Stimulated activated CD8-positive, alpha-beta memory T cell treated with anti-CD3 and anti-CD28 coated beads, Interleukin-15, amount 100 ng/mL, for 1 hour (primary cell): ENCODE measurements at places on chromosomes 2 and 18.

GRCh38 chr2:138433995-138434951 is 67.3 kb upstream of the SPOPL start:
- no peak for DNase-seq

DNA sequence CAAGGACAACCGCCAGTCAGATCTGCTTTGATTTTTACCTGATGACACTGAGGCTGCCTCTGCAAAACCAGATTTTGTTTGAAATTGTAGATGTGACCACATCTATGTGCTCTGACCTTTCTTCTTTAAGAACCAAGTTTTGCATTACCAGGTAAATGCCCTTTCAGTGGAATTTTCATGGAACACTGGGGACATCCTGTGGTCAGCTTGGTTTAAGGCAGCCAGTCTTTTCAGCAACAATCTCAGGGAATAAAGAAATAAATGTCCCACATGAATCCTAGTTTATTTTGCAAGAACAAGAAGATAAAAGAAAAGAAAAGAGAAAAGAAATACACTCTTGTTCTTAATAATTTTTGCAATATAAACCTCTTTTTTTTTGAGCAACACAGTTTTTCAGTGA is 90.6 kb downstream of the POU3F3 start:
- no peak for DNase-seq

DNA sequence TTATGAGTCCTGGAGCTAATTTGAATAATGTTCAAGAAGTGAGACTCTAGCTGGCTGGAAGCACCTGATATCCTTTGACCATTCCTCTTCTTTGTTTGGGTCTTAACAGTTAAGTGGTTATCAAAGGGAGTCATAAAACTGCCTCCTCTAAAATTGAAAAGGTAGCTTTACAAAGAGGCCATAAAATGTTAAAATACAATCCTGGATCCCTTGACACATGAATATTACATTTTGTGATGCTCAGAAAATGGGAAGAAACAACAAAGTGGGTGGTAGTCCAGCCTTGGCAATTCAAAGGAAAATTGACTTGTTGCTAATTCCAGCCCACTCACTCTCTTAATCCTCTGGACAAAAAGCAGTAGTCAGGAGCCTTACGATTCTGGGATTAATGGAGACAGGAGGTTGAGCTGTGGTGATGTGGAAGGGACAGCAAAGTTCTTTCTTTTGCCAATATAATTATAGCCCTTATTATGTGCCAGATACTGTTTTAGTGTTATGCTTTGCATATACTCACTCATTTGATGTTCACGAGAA is 339.2 kb downstream of the PDE11A start:
- no peak for DNase-seq

GRCh38 chr2:190320696-190321095 is 1.1 kb upstream of the HIBCH start:
- no peak for DNase-seq

GRCh38 chr18:51630706-51631105 is 433.2 kb upstream of the MEX3C start:
- DNase-seq, result no peak

- no peak for DNase-seq
Measured at GRCh38 chr2:24816884-24817283, 23.7 kb downstream of the CENPO start.

GRCh38 chr2:222611684-222612083 is 44.2 kb downstream of the FARSB start:
- DNase-seq, result no peak

DNA sequence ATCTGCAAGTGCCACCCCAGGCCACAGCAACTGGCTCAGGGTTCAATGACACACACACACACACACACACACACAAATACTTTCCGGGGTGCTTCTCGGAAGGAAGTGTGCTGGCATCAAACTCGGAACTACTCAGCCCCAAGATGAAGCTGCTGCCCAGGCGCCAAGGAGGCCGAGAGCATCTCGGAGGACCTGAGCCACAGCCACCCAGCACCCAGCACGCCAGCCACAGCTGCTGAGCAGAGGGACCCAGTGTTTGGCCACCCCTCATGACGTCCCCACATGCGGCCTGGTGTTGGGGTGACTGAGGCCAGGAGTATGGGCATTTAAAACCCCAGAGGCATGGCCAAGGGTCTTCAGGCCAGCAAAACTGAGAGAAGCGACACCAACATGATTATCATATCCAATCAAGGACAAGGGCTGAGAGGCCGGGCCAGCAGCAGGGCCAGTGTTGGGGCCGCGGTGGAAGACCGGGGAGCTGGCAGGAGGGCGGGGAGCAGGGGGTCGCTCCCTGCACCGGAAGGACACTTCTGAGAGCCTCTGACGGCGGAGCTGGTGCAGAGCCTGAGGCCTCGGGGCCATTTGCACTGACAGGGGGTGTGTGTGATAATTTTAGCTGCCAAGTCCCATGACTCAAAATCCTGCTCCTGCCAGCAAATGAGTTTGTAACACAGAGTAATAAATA is 61.8 kb downstream of the BIN1 start:
- no peak for DNase-seq

GRCh38 chr2:118239284-118239683 is 151.0 kb downstream of the INSIG2 start:
- DNase-seq, result no peak

DNA sequence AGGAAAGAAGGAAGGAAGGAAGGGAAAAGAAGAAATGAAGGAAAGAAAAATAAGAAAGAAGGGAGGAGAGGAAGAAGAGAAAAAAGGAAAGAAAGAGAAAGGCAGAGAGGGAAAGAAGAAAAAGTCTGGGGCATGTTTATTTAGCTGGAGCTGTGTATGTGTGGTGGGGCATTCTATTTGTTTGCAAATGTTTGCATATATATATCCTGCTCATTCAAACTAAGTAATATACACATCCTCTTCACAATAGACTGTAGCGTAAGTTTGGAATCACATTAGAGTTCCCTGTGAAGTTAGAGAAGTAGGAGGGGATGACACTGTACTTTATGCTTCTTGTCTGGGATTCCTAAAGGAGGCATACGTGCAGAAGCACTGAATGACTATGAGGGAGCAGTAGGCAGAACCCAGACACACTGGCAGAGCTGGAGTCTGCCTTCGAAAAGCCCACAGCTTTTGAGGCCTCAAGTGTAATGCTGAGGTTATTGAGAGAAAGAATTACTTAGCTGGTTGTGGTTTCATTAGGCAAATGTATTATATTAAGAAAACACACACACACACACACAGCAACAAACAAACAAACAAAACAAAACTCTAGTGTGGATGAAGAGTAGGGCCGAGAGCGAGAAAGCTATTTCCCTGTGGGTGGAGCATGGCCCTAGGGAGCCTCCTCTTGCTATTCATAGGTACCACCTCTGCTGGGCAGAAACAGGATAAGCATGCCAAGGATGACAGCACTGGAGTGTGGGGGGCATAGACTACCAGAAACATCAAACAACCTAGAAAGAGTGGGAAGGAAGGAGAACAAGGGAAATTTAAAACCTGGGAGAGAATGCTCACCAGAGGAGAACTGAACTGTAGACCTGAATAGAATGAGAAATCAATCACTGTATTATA is 905.1 kb upstream of the NXPH2 start:
- DNase-seq, result no peak

DNA sequence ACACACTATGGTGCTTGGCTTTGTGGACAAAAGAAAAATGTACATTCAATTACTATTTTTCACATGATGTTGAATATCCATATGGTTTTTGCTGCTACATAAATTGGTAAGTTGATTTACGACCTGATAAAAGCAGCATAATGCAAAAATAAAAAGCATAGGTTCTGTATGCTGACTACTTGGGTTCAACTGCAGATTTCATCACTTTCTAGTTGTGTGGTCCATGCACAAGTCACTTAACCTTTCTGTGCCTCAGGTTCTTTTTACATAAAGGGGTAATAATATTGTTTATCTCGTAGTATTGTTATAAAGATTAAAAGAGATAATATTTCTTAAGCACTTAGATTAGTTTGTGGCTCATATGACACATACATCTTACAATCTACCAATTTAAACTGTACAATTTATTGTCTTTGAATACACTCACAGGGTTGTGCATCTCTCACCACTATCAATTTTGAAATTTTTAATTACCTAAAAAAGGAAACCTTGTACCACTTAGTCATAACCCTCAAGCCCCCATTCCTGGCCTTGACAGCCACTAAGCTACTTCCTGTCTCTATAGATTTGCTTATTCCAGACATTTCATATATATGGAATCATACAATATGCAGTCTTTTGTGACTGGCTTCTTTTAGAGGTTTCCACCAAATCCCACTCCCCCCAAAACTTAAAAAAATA is 1443.9 kb downstream of the SUCLG1 start:
- DNase-seq, result no peak

- DNase-seq, result no peak
Measured at GRCh38 chr2:215479121-215479520, 43.3 kb upstream of the FN1 start.

DNA sequence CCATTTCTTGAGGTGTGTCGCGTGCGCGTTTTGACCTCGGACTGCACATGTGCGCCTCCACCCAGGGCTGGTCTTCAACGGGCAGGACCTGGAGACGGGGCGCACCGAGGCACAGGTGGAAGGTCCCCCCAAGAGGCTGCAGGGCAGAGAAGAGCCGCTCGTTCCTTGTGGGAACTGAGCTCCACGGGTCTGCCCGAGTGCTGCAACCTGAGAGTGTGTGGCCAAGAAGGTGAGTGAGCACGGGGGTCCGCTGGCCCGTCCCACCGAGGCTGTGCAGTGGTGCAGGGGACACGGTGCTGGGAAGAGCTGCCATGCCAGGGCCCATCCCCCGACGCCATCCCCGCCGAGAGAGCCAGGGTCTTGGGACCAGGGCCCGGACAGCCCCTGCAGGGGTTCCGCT is 268.3 kb downstream of the GALR1 start:
- no peak for DNase-seq

DNA sequence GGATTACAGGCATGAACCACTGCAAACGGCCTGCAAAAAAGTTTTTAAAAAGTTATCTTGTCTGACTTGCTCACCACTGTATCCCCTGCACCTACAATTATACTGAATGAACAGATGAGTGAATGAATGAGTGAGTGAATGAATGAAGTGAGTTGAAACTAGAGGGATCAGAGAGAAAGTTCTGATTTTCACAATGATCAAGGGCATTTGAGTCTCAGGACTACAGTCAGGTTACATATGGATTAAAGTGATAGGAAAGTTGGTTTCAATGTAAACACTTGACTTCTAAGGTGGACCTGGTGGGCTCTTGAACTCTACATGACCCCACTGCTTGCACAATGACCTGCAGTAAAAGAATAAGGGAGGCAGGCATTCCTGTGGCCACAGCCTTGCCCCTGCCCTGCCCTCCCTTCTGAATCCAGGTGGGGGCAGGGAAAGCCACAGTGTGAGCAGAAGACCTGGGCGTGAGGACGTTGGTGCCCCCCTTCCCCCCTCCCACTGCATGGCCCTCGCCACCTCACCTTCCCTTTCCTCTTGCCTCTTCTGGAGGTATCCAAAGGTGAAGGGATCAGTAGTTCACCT is 10.7 kb downstream of the C2orf80 start:
- DNase-seq, result no peak

GRCh38 chr2:43221763-43222474 is 4.5 kb downstream of the ZFP36L2 start:
- DNase-seq, result no peak

- DNase-seq, result no peak
Measured at GRCh38 chr18:51621864-51622160, 424.3 kb upstream of the MEX3C start.

DNA sequence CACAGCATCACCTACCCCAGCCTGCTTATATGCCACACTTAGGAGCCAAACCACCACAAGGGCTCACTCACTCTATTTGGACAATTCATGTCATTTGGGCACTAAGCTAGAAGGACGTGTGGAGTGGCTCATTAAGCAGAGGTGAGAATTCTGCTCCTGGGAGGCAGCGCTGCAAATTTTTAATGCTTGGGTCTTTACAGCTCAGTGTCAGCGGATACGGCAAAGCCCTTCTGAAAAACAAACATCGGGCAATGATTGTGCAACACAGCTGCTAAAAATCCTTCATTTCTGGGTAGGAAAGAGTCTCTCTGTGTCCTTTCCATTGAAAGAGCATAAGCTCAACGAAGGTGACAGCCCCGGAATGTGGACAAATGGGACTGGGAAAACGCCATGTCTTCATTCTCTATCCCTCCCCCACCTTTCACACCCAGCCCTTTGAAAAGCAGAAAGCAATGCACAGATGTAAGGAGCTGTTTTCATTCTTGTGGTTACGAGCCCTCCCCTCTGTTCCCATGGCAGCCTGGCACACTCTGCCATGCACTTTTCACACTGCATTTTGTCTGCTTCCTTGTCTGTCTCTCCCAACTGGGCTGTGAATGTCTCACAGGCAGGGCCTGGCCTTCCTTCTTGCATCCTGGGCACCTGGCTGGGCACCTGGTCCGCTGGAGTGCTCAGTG is 16.0 kb downstream of the TMEM177 start:
- DNase-seq, result no peak

DNA sequence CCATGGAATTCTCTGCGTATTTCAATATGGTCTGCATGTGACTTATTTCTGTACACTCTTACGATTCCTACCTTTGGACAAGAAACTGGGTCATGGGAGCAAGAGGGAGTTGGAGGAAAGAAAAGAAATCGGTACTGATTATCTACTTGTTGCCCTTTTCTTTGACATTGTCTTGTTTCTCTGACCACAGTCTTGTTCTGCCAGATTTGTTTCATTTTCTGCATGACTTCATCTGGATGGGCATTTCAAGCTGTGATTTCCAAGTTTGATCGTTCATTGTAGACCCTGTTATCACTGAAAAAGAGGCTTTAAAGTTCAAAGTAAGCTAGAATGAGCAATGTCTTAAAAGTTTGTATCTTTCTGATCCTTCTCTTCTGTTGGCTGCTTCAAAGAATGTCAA is 2186.3 kb upstream of the CELF4 start:
- no peak for DNase-seq

GRCh38 chr2:150174971-150175421 is 312.5 kb downstream of the RND3 start:
- DNase-seq, result no peak

DNA sequence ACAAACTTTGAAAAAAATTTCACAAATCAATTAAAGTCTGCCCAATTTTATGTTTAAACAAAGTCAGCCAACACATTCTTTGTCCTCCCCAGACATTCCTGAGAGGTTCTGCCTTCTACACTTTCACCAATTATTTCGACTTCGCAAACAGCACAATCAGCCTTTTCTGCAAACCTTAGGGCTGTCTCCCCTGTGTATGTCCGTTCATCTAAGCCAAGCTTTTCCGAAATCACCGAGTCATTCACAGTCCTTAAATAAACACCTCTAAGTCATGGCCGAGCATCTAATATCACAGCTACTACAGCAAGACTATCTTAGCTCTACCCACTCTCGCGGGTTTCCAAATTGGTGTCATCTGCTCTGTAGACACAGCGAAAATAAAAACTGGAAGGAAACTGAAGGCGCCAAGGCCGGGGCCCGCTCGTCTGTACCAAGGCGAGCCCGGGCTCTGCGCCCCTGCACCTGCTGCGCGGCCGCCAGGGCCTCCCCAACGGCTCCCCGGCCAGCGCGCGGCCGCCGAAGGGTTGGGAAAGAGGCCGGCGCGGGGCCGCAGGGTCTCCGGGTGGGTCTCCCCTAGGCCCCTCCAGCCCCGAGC is 730 bp downstream of the ODC1 start:
- DNase-seq, result no peak
